ENCODE measurements at places on chromosomes 6 and 20.

GRCh38 chr20:5402903-5403531 is 86.3 kb upstream of the PROKR2 start:
- DNase-seq: no peak

GRCh38 chr6:145360865-145361264 is 374.5 kb downstream of the EPM2A start:
- DNase-seq: no peak

- no peak for DNase-seq
Measured at GRCh38 chr6:28727559-28728211, 196.1 kb downstream of the TRIM27 start.

DNA sequence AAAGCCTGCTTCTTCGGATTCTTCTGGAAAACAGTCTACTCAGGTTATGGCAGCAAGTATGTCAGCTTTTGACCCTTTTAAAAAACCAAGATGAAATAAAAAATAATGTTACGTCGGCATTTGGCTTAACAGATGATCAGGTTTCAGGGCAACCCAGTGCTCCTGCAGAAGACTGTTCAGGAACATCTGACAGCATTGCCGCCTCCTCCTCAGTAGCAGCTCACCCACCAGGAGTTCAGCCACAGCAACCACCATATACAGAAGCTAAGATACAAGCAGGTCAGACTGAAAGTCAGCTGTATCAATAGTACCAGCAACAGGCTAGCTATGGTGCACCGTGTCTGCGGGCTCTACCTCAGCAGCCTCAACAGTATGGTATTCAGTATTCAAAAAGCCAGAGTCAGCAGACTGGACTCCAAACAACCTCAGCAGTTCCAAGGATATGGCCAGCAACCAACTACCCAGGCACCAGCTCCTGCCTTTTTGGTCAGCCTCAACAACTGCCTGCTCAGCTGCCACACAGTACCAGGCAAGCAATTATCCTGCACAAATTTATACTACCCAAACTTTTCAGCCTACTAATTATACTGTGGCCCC is 51.9 kb downstream of the BTBD9 start:
- no peak for DNase-seq

GRCh38 chr6:155426408-155426945 is 29.2 kb downstream of the NOX3 start:
- DNase-seq: no peak

DNA sequence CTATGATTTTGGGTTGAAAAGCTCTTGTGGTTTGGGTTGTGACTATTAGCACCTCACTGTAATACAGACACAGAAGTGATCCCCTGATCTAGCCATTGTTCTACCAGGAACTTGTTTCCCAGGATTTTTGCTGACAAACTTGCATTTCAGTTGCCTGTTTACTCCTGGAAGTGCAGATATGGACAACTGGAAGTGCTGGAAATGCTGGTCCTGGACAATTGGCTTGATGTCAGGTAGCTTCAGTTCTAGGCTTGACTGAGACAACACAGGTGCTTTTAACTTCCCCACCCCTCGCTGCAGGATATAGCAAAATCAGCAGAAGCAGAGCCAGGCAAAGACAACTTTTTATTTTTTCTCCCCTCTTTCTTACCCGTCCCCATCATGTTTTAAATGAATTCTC is 27.1 kb upstream of the FBXO30 start:
- no peak for DNase-seq

- DNase-seq: peak; percentile 65
Measured at GRCh38 chr20:18314786-18315406, 26.6 kb downstream of the ZNF133 start.

GRCh38 chr6:75363304-75363703 is 78.7 kb upstream of the TMEM30A start:
- no peak for DNase-seq

DNA sequence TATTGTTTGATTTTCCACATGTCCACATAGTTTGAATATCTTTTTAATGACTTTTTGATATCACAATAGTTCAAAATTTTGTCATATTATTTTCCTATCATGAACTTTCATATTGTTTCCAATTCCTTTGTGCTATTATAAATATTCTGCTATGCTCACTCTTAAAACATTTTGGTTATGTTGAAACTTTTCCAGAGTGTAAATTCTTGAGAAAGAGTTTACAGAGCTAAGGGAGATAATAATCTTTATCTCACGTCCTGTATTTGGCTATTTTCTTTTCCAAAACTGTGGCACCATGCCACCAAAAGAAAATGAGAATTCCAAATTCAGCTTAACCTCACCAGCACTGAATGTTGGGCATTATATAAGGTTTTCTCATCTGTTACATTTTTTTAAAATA is 210.9 kb downstream of the TFAP2B start:
- peak; percentile 59 for DNase-seq

DNA sequence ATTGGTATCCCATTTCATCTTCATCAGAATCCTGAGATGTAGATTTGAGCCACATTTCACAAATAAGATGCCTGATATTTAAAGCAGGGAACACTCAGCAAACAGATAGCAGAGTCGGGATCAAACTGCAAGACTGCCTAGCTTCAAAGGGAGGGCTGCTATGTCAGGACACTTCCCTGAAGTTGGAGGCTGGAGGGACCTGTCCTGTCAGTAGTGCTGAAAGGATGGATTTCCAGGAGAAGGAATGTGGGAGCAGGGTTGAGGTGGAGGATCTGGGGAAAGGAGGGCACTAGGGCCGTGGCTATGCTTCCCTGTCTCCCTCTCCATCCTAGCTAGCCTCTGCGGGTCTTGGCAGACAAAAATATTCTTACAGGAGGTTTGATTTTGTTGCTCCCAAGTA is 32.2 kb downstream of the COX4I2 start:
- DNase-seq: no peak

- no peak for DNase-seq
Measured at GRCh38 chr6:16740097-16740496, 21.2 kb downstream of the ATXN1 start.

- peak; percentile 39 for DNase-seq
Measured at GRCh38 chr6:57173056-57173885, 1.1 kb downstream of the BAG2 start.

DNA sequence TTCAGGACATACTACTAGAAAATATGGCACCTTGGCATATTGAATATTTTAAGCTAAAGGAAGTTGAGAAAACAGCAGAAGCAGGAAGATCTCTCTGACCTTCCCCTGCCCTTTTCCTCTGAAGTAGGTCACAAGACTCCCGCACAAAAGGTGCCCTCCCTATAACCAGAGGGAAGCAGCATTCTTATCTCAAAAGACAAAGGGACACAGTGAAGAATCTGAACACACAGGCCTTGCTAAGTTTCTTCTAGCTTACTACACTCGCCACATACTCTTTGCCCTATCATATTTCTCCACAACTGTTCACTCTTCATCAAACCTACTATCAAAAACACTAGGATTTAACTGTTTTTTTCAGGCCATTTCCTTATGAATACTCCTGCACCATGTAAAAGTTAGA is 151.2 kb downstream of the ELOVL4 start:
- no peak for DNase-seq

GRCh38 chr20:10433014-10433622 is 904 bp downstream of the MKKS start:
- peak; percentile 16 for DNase-seq

DNA sequence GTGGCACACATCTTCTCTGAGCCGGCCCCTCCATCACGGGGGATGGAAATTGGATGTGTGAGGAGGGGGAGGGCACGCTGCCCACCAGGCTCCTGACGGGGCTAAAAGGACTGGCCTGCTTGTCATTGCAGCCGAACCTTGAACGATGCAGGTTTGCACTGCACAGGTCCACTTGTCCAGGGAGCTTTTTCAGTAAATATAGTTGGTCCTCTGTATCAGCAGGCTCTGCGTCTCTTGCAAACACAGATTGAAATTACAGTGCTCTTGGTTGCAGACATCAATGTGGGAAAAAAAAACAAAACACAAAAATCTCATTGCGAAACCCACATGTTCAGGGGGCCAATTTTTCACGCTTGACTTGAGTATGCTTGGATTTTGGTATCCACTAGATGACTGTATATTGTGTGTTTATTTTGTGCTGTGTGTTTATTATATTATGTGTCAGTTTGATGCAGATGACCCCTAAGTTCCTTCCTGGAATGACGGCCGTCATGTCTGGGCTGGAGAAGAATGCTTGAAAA is 29.2 kb downstream of the ERMARD start:
- peak; percentile 71 for DNase-seq

GRCh38 chr6:24323632-24324337 is 34.1 kb downstream of the DCDC2 start:
- DNase-seq: peak; percentile 87

- DNase-seq: no peak
Measured at GRCh38 chr6:150091476-150091875, 22.6 kb upstream of the ULBP3 start.

GRCh38 chr6:170290296-170291128 is at the start of gene DLL1:
Gene DLL1, minus strand, starts transcription at chr6:170291078. Its CDS starts 939 bp downstream, at chr6:170290139.
- no peak for DNase-seq

DNA sequence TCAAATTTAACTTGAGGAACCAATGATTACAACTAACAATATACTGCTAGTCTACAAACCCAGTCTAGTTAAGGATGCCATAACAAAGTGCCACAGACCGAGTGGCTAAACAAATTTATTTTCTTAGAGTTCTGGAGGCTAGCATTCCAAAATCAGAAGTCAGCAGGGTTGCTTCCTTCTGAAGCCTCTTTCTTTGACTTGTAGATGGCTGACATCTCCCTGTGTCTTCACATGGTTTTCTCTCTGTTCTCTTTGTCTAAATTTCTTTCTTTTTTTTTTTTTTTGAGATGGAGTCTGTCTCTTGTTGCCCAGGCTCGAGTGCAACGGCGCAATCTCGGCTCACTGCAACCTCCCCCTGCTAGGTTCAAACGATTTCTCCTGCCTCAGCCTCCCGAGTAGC is 56.1 kb downstream of the NCOA3 start:
- DNase-seq: no peak

GRCh38 chr20:20489054-20489453 is 121.2 kb downstream of the INSM1 start:
- DNase-seq: peak; percentile 62

- no peak for DNase-seq
Measured at GRCh38 chr6:108616544-108616943, 55.8 kb downstream of the FOXO3 start.

DNA sequence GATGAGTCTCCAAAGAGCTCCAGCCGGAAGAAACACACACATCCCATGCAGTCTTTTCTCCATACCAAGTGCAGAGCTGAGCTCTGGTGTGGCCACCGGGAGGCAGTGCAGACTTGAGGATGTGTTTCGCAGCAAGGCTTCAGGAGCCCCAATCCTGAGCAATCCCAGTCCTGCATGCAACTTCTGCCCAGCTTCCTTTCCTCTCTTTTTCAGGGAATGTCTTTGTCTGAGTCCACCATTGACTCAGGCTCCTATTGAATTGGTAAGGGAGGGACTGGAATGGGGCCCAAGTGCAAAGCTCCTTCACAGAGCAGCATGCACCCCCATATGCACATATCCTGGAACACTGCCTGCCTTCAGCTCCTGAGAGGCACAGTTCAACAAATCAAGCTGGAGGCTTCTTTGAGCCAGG is 50.5 kb upstream of the ASIP start:
- DNase-seq: peak; percentile 79

DNA sequence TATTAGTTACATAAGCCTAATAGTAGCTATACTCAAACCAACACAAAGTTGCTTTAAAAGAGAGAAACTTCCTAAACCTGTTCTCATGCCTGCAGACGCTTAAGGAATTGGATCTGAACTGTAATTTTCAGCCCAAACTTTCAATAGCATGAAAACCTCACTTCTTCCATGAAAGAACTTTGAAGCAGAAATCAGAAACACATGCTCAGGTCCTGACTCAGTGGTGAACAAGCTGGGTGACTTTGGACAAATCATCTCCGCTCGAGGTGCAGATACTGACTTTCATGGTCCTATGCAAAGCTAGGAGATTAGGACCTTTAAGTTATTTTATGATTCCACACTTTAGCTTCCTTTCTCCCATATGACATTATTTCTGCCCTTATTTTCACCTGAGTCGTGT is 36.5 kb downstream of the NOX3 start:
- no peak for DNase-seq

DNA sequence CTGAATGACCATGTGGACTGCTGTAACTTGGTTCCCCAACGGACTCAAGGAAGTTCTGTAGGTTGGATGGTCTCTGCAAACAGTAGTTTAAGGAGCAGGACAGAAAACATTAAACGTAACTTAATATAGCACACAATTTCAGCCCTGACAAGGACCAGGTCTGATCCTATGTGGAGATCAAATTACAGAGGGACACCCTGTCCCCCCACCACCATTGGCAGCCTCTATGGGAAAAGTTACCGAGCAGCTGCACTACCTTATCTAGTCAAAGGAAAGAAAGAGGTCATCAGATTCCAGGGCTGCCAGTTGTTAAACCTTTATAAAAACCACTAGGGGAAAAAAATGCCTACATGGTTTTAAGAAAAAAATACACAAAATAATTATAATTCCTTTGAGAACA is 191.5 kb upstream of the RSPO3 start:
- DNase-seq: peak; percentile 3

DNA sequence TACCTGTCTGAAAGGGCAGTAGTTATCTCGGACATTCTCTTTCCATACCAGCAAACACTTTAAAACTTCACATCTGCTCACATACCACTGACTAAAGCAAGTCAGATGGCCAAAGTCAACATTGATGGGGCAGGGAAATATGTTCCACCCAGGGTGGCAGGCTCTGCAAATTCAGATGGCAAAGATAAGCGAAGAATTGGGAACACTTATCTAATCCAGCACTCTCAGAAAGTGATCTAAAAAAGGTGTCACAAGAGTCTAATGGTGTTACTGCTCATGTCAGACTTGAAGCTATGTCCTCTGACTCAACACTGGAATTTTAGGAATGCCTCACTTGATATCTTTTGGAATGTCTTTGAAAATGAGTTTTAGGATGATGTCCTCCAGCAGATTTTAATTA is 1086.2 kb downstream of the KIF16B start:
- DNase-seq: peak; percentile 13

DNA sequence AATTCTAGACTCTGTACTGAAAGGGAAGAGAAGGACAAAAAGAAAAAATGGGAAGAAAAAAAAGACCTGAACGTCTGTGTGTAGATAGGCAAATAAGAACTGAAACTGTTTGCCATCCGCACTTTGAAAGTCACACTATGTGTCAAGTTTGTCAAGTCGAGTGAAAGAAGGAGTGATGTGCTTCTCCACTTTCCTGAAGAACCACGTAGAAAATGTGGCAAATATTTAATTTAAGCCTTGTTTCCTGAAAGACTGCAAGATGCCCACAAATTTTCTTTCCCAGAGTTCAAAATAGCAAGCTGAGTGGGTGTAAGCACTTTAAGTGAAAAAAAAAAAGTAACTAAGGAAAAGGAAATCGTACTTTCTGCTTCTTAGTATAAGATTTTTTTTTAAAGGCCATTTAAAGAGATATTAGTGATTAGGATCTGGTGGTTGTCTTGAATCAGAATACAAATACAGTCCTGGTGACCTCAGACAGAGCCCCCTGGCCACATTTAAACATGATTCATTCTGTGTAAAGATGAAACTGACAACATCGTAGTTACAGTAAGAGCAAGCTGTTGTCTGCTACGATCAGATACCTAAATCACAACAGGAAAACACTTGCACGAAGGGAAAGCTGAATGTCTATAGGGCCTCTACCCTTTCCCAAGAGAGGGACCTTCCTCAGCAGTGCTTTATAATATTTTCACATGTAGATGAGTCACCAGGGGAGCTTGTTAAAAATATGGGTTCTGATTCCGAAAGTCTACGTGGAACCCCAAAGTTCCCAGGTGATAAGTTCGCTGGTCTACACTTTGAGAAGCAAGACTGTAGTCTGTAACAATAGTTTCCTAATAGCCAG is 102.3 kb downstream of the HIVEP2 start:
- DNase-seq: peak; percentile 83

All from fibroblast of lung (primary cell).